ENCODE measurements at places on chromosomes 2 and 18.

GRCh38 chr18:69659142-69659651 lies 258.5 kb downstream of the DOK6 start:
- DNase-seq: no peak

DNA sequence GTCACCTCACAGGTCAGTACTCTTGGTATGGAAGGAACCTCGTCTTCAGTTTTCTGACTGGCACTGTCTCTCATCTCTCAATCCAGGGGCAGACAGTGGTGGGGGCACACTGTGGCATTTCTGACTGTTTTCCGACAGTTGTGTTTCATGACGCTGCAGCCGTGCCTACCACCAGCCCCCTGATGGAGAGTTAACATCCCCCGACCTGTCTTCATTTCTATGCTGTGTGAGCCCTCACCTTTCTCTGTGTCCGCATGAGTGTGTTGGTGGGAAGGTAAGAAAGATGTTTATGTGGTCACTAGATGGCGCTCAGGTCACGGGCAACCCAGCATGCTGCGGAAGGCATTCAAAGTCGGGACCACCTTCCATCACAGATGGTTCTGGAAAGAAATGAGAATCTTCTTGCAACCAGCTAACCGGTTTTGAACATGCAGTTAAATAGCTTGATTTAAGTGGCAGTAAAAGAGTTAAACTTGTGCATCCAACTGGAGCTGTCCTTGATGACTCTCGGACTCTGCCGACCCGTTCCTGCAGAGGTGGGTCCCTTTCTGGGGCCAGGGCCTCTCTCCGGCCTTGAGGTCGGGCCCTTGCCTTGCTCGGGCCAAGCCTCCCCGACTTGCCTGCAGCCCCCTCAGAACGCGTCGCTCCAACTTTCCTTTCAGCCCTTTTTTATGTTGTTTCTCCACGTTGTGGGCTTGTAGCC lies 92.4 kb downstream of the DYSF start:
- peak; percentile 16 for DNase-seq

DNA sequence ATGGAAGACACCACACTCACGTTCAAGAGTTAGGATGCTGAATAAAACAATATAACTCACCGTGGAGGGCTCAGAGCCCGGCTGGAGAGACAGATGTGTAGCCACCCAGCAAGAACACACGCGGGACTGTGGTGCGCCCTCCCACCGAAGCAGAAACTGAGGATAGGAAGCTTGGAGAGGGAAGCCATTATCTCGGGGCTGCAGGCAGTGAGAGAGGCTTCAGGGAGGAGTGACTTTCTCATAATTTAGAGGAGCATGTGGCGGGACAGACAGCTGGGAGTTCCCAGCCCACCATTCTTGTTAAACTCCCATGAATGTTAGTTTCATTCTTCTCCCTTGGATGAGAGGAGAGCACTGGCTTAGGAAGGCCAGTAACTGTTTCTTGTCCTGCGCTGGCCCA lies 96.4 kb downstream of the MAPRE2 start:
- no peak for DNase-seq

GRCh38 chr2:237262838-237263771 lies 150.9 kb downstream of the COL6A3 start:
- no peak for DNase-seq

DNA sequence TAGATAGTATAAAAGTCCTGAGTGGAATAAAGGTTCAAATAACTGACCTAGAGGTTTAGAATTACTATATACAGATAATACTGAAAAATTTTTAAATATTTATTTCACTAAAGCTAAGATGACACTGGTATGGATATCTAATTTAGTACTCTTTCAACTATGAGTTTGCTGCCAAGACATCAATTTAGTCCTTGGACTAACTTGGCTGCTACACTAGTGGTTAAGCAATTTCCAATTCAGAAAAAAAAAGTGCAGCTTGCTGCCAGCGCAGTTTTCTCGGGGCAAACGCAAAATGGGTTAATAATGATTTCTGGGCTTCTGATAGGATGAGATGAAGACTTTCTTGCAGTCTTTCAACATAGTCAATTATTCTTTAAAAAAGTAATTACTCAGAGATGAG lies 10.8 kb downstream of the BUB1 start:
- DNase-seq: no peak

DNA sequence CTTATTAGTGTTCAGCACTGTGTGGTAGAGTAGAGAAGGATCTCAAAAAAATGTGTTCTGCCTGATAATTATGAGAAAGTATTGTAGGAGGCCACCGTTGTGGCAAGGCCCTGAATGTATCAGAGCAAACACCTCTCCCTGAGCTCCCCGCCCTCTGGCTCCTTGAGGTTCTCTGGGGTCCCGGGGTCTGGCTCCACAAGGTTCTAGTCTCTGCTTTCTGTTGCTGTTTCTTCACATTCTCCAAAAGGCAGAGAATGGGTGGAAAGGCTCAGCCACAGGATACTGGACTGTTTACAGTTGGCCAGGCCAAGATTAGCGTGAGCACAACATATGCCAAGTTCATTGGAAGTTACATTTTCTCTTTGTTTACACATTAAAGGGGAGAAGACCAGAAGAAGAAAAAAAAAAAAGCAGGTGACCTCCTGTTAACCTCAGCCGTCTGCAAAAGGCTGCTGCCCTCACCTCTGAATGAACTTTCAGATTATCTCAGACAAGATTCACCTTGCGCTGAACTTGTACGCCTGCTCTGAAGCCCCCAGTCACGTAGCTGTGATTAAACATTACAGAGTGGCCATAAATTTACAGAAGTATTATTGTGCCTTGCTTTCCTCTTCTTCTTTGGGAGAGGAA lies 56.6 kb upstream of the CYP26B1 start:
- DNase-seq: no peak

DNA sequence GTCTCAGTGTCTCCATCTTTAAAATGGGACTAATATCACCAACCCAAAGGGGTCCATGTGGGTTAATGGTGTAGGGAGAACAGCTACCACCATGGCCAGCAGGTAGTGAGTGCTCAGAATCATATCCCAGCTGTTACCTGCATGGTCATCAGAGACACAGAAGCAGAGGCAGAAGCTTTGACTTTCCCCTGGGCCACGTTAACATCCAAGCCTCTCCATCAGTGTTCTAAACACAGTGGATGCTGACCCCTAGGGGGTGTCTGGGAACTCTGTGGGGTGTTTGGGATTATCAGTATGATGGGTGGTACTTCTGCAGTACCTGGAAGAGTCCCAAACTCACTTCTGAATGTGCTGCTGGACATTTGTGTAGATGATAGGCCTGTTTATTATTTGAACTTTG lies 93.6 kb downstream of the GYPC start:
- no peak for DNase-seq

DNA sequence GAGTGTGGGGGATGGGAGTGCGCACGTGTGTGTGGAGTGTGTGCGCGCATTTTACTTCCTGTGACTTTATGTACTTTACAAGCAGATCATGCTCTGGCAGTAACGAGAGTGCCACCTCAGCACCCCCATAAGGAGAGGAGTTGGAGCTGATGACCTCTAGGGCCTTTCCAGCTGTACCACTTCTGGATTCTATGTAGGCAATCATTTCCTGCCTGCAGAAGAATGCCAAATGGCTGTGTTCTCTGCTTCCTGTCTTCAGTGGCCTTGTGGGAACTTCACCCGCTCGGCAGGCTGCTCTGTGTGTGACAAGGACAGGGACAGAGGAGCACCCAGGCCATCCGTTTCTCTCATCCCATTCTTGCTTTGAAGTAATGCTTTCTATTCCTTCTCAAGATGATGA lies 22.8 kb upstream of the ZNF385B start:
- no peak for DNase-seq

GRCh38 chr18:3610813-3611212 lies 160.8 kb downstream of the TGIF1 start:
- DNase-seq: no peak

- DNase-seq: no peak
Measured at GRCh38 chr2:24768013-24768412, 25.2 kb downstream of the PTRHD1 start.

DNA sequence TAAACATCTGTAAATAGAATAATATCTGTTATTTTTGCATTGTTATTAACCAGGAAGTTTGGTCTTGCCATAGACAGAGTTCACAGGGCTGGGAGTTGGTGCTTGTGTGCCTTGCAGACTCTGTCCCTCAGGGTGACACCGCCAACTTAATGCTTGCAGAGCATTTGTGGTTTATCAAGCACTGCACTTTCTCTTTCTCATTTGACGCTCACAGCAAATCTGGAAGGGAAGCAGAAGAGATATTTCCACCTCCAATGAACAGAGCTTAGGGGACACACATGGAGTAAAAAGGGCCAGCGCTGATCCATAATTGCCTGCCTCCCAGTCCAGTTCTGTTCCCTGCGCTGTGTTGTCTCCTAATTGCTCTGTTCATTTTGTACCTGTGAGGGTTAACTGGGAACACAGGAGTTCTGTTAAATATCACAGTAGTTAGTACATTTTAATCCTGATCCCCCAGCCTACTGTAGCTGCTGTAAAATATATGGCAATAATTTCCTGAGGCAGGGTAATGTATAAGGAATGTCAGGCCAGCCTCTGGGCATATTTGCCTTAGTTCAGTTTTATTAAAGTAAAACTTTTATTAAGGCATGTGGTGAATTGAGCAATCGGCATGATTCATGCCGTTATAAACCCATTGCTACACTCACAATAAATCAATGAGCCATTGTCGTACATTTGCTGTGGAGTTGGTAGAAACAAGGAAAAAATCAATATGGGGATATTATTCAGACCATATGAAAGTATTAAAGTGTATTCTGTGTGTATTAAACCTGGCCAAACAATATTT lies 182.5 kb upstream of the OSR1 start:
- no peak for DNase-seq

DNA sequence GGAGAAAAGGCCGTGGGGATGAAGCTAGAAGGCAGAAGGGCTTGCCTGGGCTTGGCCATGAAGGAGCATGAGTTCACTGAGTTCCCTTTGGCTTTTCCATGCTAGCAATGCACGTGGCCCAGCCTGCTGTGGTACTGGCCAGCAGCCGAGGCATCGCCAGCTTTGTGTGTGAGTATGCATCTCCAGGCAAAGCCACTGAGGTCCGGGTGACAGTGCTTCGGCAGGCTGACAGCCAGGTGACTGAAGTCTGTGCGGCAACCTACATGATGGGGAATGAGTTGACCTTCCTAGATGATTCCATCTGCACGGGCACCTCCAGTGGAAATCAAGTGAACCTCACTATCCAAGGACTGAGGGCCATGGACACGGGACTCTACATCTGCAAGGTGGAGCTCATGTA lies 2.9 kb downstream of the CTLA4 start:
- DNase-seq: no peak

GRCh38 chr2:140975237-140975636 lies 1155.6 kb downstream of the LRP1B start:
- DNase-seq: no peak

DNA sequence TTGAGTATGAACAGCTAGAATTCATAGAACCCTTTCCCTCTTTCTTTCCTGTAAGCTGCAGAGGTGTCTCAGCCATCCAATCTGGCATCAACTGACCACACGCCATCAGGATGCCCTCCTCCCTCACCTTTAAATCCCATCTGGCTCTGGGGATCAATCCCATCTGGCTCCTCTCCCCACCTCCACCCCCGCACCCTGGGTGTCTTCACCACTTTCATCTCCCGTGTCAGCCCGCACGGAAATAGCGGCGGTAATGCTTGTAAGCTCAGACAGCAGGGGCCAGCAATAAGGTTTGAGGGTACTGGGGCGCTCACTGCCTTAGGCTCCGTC lies 508 bp upstream of the TUBA4B start:
- no peak for DNase-seq

DNA sequence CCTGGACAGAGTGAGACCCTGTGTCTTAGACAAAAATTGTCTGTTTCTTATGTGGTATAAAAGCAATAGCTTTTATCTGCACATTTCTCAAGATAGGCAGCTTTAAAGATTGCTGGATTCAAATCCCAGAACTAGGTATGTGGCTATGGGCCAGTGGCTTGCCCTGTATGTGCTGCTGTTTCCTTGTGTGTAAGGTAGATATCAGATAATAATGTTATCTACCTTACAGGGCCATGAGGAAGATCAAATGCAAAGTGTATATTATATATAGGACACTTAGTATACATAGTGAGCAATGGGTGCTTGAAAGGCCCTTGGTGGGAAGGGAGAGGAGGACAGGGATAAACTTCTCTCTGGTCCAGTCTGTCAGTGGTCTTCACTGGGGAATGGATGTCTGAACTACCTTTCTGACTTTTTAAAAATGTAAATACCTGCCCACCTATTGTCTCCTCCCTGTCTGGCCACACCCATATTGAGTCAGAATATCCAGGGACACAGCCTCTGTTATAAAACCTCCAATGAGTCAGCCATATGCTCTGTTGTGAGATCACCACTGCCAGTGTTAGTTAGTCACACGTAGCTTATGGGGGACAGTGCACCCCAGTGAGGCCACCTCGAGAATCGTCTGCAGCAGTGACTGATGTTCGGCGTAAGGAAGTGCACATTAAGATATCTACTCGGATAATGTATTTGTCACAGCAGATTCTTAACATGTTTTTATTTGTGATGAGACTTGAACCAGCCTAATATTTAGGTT lies 383.4 kb downstream of the PTPRM start:
- no peak for DNase-seq

- no peak for DNase-seq
Measured at GRCh38 chr2:165074323-165074722, 119.0 kb upstream of the SLC38A11 start.

GRCh38 chr2:5959836-5960820 lies 267.9 kb downstream of the SOX11 start:
- DNase-seq: no peak

GRCh38 chr18:56869189-56869777 lies 218.1 kb downstream of the WDR7 start:
- DNase-seq: no peak

- DNase-seq: no peak
Measured at GRCh38 chr2:174546519-174547506, 50.8 kb downstream of the WIPF1 start.

GRCh38 chr2:25160376-25160775 lies 8.0 kb downstream of the POMC start:
- no peak for DNase-seq

DNA sequence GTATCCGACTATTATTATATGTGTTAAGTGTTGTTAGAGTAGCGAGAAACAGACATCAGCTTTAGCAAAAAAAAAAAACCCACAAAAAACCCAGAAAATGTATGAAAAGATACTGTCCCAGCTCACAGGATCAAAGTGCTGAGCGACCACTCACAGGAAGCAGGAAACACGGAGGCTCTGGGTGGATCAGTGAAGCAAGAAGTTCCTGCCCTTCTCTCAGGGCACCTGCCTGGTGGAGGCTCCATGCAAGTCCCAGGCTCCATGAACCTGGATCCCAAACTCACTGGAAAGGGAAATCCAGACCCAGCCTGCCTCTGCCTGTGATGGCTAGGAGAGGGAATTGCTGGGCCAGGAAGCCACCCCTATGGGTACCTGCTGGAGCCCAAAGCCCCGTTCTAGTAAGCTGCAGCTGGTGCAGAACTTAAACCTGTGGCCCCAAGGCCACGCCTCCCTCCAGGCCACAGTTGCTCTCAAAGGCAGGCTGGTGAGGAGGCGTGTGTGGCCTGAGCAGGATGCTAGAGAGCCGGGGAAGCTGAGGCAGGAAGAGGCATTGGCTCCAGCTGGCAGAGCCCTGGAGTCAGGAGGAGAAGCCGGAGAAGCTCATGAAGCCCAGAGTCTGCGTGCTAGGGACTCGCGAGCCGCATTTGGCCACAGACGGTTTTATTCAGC lies 63.5 kb upstream of the TAF1B start:
- DNase-seq: no peak

Data from activated naive CD8-positive, alpha-beta T cell treated with anti-CD3 and anti-CD28 coated beads, Interleukin-2, amount 50 U/mL, for 16 hours (primary cell).